T-helper 1 cell (primary cell): ENCODE measurements at places on chromosomes 7 and 10.

GRCh38 chr10:8006274-8006999, 48.1 kb upstream of the GATA3 start:
- DNase-seq: no peak

GRCh38 chr10:104650072-104650471, 9.0 kb downstream of the SORCS3 start:
- DNase-seq: no peak

GRCh38 chr7:132069306-132069705, 507.0 kb downstream of the PLXNA4 start:
- DNase-seq: no peak

DNA sequence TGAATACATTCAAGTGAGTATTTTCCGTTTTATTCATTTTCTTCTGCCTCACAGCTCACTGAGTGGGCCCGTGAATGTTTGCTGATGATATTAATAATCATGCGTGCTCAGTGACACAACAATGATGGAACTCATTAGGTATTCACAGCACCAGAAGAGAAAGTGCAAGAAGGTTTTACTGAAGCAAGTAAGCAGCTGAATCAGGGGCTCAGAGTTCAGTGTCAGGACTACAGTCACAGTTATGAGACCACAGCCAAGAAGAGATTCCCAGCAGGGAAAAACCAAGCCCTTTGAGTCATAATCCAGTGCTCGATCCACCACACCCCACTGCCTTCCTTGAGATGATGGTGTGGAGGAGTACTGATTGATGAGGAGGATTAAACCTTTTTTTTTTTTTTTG, 247.4 kb downstream of the KIAA1217 start:
- DNase-seq: no peak

DNA sequence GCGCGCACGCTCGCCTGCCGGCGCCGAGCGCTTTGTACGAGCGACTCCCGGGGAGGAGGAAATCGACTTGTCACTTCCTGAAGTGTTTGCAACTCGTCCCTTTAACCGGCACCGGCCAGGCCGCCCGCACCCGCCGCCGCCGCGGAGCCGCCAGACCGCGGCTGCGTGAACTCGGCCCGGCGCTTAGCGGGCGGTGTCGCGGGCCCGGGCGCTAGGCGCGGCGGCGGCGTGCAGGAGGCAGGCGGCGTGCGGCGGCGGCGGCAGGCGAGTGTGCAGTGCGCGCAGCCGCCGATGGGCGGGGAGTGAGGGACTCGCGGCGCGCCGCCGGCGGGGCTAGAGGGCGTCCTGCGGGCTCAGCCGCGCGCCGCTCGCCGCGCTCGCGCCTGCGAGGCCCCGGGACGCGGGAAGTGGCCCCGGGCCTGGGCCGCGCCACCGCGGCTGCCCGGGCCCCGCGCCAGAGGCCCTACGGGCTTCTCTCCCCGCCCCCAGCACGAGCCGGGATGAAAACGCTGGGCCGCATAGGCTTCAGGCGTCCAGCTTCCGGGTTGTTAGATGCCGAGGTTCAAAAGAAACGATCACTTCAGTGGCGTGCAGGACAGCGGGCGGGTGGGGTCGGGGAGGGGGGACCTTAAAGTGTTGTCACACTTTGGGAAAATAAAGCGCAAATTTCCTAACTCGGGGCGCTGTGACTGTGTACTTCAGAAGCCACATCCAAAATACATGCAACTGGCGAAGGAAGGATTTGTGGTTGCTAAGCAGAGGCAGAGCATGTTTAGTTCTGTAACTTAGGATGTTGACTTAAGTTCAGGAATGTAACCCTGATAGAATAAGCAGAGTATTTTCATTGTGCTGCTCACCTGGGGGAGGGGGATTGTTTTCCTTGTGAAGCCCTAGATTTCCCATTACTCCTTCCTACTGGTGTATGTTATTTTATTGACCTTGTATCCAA, at the start of gene FAM53B:
Gene FAM53B (minus strand): TSS at position 277 of the 949 bp plus-strand sequence. CDS start 37,665 bp downstream, outside the sequence.
- peak; percentile 73 for DNase-seq
